ENCODE measurements at places on chromosomes 13 and 19.

- no peak for DNase-seq
These were observed 495 bp downstream of the DCLK1 start for GRCh38 chr13:36130552-36131221.

DNA sequence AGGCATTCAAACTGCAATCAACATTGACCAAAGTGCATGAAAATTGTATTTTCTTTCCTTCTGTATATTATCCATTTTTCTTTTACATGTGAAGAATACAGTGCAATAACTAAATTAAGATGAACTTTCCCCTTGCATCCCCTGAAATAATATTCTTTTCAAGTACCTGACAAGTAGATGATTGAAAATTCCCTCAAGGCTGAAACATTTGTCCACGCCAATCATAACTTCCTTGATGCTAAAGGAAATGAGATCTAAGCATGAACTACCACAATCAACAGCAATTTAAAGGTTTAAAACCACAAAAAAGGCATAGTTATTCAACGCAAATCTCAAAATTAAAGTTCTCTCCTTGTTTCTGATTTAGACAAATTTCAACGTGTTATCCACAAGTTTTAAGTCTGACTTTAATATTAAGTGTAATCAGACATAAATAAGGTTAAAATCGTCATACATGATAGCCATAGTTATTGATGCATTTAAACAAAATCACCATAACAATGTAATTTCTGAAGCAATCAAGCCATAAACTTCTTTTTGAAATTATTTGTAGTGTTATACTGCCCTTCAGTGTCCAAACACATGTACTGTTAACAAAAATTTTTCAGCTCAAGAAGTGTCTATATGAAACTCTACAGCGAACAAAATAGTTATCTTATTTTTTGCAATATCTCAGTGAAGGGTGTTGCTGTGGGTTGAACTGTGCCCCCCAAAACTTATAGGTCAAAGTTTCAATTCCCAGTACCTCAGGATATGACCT, 169.5 kb downstream of the DCLK1 start:
- no peak for DNase-seq

DNA sequence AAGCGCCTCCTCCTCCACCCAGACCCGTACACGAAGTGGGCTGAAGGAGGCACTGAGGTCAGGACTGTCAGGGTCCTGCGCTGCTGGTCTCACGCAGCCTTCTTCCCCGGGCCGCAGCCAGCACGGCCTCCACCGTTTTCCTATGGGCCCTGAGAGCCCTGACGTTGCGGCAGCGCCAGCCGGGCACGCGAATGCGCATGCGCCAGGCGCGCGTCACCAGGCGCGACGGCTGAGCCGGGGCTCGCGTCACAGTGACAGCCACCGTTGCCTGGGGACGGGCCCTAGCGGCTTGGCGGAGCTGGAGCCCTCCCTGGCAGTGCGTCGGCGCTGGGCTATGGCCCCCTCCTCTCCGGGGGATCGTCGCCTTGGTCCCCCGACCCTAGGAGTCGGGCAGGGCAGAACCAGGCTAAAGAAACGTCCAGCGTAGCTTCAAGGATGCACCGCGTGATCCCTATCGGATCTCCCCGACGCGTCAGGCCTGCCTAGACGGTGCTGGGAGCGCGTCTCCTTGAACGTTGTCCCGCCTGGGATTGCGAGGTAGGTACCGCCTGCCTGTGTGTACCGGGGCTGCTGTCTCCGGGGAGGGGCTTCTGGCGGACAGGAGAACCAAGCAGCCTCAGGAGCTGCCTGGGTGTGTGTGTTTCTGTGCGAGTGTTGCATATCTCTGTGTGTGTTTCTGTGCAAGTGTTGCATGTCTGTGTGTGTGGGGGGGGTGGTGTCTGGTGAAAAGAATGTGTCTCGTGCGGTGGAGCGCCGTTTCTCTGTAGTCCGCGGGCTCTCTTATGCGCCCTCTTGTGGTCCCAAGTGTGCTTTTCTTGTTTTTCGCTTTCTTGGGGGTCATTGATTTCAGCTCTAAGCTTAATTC, 43.2 kb downstream of the ZNF571 start:
- DNase-seq: peak; percentile 27

- DNase-seq: no peak
These were observed at the start of gene ICAM4 for GRCh38 chr19:10286803-10287737. ICAM4 (plus strand) TSS chr19:10286955; CDS start chr19:10287013, 58 bp downstream.

GRCh38 chr13:76667551-76667950, 218.7 kb downstream of the KCTD12 start:
- no peak for DNase-seq

DNA sequence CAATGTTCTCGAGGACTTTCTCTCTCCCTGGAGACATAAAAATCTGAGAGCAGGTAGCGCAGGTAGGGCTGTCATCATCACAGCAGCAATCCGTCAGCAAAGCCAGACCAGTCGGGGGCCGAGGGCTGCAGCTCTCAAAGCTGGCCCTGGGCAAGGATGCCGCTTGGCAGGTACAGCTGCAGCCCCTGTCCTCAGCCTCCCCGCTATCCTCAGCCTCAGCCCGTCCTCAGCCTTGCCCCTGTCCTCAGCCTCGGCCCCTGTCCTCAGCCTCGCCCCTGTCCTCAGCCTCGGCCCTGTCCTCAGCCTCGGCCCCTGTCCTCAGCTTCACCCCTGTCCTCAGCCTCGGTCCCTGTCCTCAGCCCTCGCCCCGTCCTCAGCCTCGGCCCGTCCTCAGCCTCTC, 10.9 kb downstream of the C13orf46 start:
- no peak for DNase-seq

DNA sequence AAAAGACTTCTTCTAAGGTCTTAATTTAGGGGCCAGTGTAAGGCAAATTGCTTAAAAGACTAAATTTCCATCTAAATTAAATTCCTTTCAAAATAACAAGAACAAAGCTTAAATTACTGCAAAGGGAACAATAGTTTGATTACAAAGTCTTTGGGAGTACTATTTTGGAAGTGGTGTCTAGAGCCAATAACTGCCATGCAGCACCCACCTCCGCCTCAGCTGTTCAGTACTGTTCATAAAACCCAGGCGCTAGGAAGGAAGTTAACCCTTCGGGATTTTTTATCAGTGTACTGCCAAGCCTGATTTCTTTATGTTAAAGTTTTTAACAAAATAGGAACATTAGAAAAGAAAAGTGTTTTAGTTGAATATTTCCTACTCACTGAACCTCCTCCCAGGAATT, 210.1 kb downstream of the LIG4 start:
- no peak for DNase-seq

DNA sequence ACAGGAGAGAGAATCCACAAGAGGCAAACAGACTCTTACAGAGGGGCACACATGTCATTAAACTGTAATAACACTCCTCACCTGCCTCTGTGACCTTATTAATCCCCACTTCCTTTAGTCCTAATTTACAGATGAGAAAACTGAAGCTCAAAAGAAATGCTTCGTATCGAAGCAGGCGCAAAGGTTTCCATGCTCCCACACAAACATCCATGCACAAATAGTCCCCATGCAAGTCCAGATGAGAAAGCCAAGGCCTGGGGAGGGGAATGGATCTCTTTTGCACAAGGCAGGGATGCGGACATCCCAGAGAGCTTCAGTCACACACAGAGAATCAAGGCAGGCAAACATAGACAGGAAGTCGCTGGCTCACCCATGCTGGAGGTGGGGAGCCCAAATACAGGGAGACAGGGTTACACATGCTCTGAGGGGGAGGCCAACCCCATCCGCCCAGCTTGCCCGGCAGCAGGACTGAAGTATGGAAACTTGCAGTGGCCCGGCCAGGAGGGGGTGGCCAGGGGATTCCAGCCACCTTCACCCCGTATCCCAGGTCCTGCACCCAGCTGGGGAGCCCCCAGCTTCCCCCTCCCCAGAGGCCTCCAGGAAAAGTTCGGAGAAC, 468 bp downstream of the S1PR5 start:
- DNase-seq: no peak

GRCh38 chr13:33615436-33615835, 202.5 kb upstream of the RFC3 start:
- DNase-seq: no peak

GRCh38 chr13:30985637-30986205, 53.3 kb downstream of the TEX26 start:
- DNase-seq: no peak

DNA sequence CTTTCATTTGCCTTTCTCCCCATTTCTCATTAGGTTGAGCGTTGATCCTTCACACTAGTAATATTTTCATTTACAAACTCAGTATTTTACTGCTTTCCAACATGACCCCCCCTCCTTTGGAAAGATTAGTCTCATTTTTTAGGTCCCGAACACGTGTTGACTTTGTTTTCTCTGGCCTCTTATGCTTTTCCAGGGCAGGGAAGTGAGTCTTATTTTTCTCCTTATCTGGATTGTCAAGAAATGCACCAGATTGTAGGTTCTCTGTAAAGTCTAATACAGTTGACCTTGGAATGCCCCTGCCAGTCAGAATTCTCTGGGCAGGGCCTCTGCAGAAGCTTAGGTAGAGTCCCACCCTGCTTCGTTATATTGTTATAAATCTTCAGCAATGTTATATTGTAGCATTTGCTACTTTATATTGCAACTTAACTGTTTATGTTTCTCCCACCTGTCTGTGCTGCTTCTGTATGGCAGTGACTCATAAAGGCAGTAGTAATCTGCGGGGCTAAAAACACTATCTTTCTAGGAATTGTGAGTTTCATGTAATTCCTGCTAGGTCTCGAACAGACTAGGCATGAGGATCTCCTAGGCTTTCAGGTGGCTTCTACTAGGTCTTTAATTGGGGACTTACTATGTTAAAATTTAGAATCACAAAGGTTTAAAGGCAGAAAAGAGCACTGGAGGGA, 2.0 kb downstream of the TDRD3 start:
- no peak for DNase-seq

GRCh38 chr19:53004242-53004641, 9.5 kb upstream of the ERVV-1 start:
- DNase-seq: no peak

DNA sequence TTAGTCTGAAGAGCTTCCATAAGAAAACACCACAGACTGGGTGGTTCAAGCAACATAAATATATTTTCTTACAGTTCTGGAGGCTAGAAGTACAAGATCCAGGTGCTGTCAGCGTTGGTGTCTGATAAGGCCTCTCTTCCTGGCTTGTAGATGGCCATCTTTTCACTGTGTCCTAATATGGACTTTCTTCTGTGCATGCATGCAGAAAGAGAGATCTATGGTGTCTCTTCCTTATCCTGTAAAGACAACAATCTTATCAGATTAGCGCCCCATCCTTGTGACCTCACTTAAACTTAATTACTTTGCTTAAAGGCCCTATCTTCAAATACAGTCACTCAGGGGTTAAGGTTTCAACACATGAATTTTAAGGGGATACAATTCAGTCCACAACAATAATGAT, 14.1 kb upstream of the NDFIP2 start:
- DNase-seq: no peak

DNA sequence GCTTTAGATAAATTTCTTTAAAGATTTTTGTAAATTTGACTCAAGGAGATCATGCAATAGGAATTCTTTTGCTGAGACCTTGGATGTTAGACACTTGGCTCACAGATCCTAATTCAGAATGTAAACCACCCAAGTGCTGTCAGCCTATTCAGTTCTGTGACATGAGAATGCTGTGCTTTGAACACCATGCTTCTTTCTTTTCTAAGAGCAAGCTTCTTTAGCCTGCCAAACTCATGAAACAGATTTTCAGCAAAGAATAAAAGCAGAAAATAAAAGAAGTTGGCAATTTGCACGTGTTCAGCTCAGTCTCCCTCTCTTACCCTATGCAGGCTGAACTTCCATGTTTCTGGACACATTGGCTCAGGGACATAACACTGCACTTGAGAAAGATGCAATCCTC, 845.8 kb downstream of the UQCRFS1 start:
- DNase-seq: no peak

DNA sequence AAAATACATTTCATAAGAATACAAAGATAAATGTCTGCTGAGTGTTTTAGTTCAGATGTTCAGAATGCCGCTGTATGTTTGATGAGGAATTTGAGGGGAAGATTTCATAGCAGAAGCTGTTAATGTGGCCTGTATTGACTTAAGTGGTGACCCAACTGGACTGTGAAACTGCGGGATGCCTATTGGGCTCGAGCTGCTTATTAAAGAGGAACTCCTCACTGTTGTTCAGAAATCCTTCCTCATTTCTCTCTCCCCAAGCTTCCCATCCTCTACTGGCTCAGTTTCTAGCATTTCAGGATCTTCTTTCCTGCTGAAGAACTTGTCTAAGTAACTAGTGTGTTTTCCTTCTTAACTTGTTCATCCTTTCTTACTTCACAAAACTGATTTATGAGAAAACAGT, 20.4 kb downstream of the DGKH start:
- no peak for DNase-seq

DNA sequence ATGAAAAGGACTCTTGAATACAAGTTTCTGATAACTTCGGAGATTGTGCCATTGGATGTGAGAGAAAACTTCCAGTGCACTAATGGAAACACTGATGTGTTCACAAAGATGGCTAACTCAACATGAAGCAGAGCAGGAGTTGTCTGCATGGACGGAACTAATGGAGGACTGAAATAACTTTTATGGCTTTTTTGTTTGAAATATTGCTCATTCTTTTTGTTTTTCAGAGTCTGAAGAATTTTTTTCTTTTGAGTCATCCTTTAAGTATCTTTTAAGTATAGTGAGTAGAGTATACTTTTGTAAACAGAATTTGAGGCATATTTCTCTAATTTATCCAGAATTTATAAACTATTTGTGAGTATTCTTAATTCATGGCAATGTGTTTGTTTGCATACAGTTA, 25.7 kb downstream of the CRYL1 start:
- no peak for DNase-seq

- DNase-seq: no peak
These were observed 1.2 kb downstream of the EPS15L1 start for GRCh38 chr19:16470541-16470910.

- no peak for DNase-seq
These were observed 43.5 kb upstream of the RGCC start for GRCh38 chr13:41413872-41414271.

- DNase-seq: no peak
These were observed 6.4 kb downstream of the PGLS start for GRCh38 chr19:17517898-17518297.

- no peak for DNase-seq
These were observed 10.1 kb upstream of the ATP8B3 start for GRCh38 chr19:1822210-1822609.

DNA sequence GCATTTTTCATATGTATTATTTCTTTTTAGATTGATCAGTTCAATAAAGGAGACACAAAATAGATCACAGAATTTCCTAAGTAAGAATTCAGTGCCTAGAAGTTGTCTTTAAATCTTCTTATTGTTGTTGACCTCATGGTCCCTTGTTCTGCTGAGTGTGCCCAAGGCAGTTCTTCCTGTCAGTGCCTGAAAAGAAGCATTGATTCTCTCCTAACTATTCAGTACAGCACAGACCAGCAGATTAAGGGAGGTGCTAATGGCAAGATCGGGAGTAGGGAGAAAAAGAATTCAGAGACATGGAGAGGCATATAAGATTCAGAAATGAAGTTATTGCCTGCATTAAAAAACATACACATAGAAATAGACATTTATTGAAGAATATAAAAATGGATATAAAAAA, 180.5 kb upstream of the PCDH9 start:
- DNase-seq: no peak

- DNase-seq: peak; percentile 4
These were observed 40.7 kb upstream of the MEDAG start for GRCh38 chr13:30865123-30866049.

- DNase-seq: no peak
These were observed 309.8 kb downstream of the KLF5 start for GRCh38 chr13:73368608-73369007.

Measured in T-helper 22 cell (primary cell).